Ascending aorta (tissue), 2 donors: ENCODE measurements at places on chromosomes 4 and X.

DNA sequence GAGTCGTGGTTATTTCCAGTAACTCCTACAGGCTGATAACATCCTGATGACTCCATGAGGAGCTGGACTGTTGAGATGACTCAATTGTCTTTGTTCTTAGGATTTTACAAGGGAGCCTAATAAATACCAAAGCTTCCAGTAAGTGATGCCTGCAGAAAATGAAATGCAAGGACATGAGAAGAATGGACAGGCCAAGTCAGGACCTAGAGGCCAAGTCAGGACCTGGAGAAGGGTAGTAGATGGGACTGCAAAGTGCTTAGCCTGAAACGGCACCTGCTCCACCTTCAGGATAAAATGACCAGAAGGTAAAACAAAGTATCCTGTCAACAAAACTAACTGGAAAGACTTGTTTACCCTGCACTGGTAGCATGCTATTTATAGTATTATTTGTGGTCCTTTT lies 6.4 kb upstream of the SLC10A6 start:
- no peak for DNase-seq

DNA sequence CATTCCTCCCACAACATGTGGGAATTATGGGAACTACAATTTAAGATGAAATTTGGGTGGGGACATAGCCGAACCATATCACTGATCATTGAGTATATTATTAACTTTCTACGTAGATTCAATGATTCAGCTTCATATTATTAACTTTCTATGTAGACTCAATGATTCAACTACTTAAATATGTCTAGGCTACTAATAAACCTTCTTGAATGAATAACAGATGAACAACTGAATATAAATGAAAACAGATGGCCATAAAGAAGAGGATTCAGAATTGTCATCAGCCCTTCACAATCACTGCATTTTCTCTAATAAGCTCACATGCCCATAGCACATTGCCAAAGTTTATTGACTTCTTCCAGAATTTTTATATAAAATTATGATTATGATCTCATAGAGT lies 57.0 kb downstream of the CEP44 start:
- no peak for DNase-seq

GRCh38 chrX:53072418-53073114 lies 9.6 kb upstream of the TSPYL2 start:
- peak; percentile 60 for DNase-seq

DNA sequence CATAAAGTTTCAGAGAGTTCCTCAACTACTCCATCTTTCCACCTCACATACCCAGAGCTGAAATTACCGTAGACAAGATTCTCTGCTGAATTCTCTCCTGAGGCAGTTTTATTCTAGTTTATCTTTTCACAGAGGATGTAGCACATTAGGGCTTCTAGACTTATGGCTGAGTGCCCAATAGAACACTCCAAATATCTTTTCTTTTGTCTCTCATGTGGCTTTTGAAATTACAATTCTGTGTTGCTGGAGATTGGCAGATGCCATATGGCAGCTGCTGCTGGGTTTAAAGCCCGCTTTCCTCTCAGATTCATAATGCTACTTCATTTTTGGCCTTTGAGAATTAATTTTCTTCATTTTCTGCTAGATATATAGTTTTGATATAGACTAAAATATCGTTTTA lies 107.6 kb upstream of the BANK1 start:
- no peak for DNase-seq

DNA sequence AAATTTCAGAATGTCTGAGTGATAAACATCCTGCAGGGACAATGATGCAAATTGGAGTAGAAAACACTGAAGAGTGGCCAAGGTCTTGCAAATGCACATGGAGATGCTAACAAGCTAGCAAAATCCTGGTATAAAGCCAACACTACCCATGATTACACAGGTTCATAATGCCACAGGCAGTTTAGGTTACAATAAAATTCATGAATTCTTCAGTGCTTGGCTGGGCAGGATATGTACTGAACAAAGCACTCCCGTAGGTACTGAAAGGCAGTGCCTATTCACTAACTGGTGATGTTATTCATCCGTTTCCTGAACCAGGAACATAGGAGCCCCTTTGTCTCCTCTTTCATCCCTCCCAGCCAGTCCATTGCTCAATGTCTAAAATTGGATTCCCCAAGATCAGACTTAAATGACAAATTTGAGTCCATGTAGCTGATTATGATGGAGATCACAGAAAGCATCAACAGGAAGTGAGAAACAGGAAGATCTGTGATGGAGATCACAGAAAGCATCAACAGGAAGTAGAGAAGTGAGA lies 244.5 kb downstream of the DMD start:
- DNase-seq: no peak
